ENCODE measurements at places on chromosomes 11 and 22.

GRCh38 chr22:30386960-30387827 is at the start of gene RNF215:
Gene RNF215 (minus strand): TSS chr22:30387411. CDS start chr22:30387313, 98 bp downstream.
- peak; percentile 81 for DNase-seq

DNA sequence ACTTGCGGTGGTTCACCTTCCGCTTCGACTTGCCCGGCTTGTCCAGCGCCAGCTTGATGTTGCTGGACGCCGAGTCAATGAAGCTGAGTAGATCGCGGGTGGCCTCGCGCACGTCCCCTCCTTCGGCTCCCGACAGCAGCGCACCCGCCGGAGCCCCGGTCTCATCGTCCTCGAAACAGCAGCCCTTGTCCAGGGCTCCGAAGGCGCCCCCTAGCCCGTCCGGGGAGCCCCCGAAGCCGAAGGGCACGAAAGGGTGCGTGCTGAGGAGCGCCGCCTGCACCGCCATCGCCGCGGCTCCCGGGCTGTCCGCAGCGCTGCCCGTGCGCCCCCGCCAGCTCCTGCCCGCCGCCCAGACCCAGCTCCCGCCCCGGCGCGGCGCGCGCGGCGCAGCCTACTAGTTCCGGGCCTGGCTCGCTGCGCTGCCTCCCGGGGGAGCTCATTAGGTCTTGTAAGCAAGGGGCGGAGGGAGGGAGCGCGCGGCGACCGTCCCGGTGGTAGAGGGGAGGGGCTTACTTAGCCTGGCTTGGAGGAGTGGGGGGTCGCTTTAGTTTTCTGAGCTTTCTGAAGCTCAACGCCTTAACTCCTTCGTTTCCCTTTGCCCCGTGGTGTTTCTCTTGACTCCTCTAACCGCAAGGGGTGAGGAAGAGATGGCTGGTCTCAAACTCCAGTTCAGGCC is at the start of gene FAM181B:
Gene FAM181B (minus strand): TSS at position 421 of the 676 bp plus-strand sequence. CDS start 135 bp downstream, at position 286.
- DNase-seq: peak; percentile 27

GRCh38 chr22:45263463-45264269 is 21.1 kb upstream of the UPK3A start:
- no peak for DNase-seq

DNA sequence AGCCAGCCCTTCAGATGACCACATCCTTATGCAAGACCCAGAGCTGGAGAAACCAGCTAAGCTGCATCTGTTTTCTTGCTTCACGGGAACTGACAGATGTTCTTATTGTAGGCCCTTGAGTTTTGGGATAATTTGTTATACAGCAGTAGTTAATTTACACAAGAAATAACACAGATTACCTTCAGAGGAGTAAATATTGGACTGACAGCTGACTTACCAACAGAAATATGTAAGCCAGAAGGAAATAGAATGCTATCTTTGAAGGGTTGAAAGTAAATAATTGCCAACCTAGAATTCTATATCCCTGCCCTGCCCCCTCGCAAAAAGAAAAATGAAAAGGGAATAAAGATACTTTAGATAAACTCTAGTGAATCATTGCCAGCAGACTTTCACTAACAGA is 124.1 kb downstream of the WNT7B start:
- no peak for DNase-seq

GRCh38 chr22:36486619-36487384 is 5.4 kb upstream of the TXN2 start:
- DNase-seq: peak; percentile 48

GRCh38 chr22:50712341-50713007 is 25.5 kb upstream of the ACR start:
- no peak for DNase-seq

GRCh38 chr22:40504285-40505249 is 132.0 kb downstream of the MRTFA start:
- no peak for DNase-seq

DNA sequence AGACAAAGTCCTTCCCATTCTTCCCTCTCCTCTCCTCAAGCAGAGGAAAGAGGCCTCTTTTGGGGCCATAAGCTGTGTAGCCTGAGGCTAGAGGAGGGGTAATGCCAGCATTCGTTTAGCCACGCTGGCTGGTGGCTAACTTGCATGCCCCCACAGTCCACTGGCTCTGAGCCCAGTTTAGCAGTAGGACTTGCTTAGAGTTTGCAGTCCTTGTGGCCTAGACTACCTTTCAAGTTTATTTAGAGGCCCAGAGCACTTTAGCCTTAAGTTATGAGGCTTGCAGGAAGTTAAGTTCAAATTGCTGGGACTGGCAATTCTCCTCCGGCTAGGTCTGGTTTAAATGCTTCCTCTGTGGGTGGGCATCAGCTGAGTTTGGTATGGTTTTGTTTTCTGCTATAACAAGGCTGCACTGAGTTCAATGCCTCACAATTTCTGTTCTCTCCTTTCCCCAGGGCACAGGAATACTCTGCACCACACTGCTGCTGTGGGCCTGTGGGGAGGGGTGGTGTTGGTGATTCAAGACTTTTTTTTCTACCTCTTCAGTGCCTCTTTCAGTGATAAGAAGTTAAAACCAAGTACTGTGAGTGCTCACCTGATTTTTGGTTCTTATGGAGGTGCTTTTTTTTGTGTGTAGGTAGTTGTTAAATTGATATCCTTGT is 281.0 kb upstream of the C11orf87 start:
- DNase-seq: no peak

DNA sequence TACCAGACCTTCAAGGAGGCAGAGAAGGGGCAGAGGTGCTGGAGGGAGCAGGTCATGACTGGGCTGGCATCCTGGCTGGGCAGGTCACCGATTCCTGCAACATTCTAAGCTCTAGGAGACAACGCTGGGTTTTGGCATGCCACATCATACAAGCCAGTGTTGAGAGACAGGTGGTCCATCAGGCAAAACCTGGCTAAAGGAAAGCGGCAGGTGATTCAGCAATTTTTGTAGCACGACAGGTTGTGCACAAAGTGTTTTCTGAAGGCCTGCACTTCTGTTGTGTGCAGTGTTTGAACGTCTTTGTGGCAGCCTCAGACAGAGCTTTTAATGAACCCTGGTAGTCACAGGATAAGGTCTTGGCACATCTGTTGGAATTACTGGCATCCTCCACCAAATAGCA is 69.9 kb upstream of the BID start:
- DNase-seq: no peak

GRCh38 chr11:93082900-93083299 is 113.4 kb downstream of the MTNR1B start:
- no peak for DNase-seq

GRCh38 chr11:96315476-96315875 is 27.5 kb downstream of the MAML2 start:
- DNase-seq: no peak

DNA sequence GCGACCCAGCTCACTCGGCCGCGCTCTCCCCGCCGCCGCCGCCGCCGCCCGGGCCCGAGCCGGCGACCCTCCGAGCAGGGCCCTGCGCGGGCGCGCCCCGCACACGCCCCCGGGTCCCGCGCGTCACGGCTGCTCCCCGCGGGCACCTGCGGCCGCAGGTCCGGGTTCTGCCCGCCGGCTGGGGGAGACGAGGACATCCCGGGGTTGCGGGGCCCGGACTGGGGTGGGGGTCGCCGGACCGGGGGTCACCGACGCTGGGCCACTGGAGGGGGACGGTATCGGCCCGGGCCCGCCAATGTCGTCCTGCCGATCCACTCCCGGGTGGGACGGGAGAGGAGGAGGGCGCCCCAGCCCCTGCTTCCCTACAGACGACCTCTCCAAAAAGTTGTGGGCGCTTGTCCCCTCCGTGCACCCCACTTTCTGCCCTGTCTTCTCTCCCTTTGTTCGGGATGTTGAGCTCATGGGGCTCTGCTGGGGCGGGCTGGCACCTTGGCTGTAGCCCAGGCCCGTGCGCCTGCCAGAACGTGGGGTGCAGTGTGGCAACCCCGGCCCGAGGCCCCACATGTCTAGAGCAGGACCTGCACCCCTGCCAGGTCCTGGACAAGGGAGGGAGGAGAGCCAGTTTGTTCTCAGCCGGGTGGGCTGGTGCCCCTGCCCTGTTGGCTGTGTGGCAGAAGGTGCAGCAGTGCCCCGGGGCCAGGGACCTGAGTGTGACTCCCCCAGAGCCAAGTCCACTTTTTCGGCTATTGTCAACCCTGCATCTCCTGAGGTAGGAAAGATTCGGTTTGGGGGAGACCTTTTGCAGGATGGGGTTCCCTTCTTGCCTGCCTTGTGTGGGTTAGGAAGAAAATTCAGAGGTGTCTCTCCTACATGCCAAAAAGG is 40.2 kb upstream of the CELSR1 start:
- no peak for DNase-seq

DNA sequence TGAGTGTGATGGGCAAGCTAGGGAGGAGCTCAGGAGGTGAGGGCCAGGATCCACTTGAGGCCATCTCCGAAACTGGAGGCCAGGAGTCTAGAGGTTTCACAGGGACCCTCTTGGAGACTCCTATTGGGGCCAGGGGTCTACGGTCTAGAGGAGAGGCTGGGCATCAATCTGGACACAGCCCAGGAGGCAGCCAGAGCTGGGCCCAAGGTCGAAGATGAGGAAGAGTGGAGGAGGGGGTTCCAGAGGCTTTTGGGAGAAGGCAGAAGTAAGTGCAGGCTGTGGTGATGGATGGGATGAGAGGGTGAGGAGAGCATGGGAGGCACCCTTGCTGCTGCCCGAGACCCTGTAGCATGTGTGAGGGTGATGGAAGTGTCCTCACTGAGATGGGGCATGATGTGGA is 56.6 kb downstream of the LRRC32 start:
- no peak for DNase-seq

DNA sequence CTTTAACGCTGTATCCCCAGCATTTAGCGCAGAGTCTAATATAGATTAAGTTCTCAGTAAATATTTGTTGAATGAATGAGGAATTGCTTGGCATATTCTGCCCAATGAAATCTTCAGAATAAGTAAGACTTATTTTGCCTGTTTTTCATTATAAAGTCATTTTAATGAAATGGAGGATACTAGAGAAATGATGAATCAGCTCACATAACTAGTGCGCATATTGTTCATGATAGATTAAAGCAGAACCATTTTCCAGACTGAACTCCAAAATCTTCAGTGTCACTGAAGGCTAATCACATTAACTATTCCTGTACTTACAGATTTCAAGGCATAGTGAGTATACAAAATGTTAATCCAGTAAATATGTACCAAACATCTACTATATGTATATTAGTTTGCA is 29.6 kb downstream of the ACER3 start:
- no peak for DNase-seq

- no peak for DNase-seq
These were observed 76.3 kb downstream of the BUD13 start for GRCh38 chr11:116696381-116696941.

- DNase-seq: no peak
These were observed 51.9 kb upstream of the ALX4 start for GRCh38 chr11:44361813-44362212.

DNA sequence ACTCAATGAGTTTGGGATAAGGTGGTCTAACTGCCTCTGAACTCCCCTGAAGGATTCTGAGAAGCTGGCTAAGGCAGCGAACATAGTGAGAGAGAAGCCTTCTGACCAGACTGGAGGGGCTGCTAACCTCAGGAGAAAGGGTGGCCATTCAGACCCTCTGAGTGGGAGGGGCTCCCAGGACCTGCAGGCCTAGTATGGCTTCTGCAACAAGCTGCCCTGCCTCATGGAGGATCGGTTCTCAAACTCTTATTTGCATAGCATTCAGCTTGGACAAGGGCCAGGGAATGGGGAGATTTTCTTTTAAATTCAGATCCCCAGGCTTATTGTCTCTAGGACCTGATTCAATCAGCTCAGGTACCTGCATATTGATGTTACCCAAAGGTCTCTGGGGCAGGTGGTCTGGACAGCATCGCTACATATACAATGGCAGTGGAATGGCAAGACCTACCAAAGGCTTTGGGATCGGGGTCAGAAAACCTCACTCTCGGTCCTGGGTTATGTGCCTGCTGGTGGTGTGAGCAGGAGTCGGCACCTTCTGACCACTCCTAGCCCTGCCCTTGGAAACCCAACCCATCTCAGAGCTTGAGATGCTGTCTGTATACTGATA is 599.1 kb downstream of the BRD1 start:
- DNase-seq: no peak

DNA sequence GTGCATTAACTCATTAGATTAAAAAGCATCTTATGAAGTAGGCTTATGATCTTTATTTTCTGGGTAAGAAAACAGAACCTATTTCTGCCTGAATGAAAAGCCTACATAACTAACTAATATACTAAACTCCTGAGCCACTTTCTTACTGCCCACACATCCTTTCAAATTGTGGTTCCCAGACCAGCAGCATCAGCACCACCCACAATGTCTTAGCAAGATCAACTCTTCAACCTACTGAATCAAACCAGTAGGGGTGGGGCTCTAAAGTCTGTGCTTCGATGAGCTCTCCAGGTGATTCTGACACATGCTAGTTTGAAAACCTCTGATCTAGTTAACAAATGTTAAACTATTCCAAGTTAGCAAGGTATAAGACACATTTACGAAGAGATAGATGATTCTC is 462.4 kb downstream of the DLG2 start:
- DNase-seq: no peak

DNA sequence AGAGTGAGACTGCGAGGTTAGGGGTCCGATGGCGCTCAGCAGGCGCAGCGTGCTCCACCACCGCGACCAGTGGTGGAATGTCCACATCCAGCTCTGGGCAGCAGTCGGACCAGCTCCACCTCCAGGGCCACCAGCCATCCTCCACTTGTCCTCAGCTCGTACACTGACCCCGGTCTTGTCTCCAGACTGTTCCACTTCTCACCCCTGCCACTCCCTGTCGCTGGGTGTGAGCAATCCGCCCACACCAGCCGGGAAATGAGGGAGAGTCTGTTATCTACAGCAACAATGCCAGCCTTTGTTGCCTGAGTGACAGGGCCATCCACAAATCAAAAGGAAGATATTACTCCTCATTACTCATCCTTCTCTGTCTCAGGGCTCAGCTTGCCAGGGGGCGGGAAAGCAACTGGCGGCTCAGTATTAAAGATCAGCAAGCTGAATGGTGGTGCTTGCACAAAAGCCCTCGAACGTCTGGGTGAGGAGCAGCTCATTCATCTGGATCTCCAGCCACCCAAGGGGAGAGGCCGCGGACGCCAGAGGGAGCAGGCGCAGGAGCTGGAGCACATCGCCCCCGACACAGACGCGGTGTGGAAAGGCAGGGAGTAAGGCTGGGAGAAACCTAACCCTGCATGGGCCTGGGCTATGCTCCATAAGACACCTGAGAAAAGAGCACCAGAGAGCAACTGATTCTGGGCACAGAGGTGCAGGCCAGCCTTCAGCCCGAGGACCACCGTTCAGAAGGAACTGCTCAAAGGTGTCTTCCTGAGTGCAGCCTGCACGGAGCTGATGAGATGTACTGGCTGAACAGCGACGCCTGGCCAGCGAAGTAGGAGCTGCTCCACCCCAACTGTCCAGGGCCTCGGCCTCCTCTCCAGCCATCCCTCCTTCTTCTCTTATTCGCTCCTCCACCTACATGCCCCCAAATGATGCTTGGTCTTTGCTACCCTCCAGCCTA is 21.9 kb downstream of the IGSF9B start:
- DNase-seq: no peak

All from stimulated activated CD4-positive, alpha-beta T cell treated with anti-CD3 and anti-CD28 coated beads, Interleukin-12 subunit alpha, Interleukin-12 subunit beta, amount 100 ng/mL, for 4 hours (primary cell).